Progenitor cell of endocrine pancreas (in vitro differentiated cells): ENCODE measurements at places on chromosomes 5 and 9. TPM values are rescaled to one million over a fixed set of nuclear protein-coding genes. Genes with fewer than 3 reads are reported as not detected.

The CDKN2B gene
- total RNA-seq = 1.2 and 3.9 TPM in 2 replicates

GRCh38 chr5:151935135-151935695, 10.6 kb upstream of the GLRA1 start:
- DNase-seq = no peak
- H3K4me3 ChIP-seq = no peak overlapping the region
- H3K36me3 ChIP-seq = no peaks in the 10 kb centered on the region

DNA sequence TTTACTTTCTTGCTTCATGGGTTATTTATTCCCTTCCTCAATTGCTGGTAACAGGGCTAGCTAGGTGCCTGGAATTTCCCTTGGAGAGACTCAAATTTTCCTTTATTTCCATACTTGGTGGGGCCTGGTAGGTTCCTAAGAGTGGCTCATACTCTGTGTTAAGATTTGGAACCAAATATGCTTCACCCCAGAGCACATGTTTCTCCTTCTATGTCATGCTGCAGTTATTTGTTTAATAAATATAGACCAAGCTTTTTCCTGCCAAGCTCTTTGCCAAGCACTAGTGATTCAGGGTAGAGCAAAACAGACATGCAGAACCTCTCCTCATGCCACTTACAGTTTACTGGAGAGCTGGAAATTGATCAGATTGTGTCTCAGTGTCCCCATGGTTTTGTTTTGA, 290.3 kb upstream of the SGCD start:
- no peaks in the 10 kb centered on the region for H3K27me3 ChIP-seq
- no peak overlapping the region for H3K4me3 ChIP-seq
- H3K4me1 ChIP-seq = peaks cover 3% of the 10 kb centered on the region
- no peak for DNase-seq

The NAIF1 gene
- total RNA-seq = 9.6 and 10.8 TPM in 2 replicates
